ENCODE measurements at places on chromosomes 3 and 15.

DNA sequence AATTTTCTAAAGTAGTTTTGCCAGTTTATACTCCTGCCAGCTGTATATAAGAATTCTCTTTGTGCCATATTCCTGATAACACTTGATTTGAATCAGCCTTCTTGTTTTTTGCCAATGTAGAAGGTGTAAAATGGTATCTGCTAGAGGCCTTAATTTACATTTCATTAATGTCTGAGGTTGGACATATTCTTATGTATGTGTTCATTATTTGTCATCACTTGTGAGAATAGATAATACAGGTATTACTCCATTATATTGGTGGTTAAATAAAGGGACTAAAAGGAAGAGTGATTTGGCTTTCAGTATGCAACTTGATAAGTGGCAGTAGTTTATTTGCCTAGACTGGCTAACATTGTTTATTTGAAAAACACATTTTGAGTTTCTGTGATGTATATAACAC, 25.8 kb downstream of the PAK2 start:
- no peak for DNase-seq

- no peak for DNase-seq
Measured at GRCh38 chr3:25454005-25454927, 26.2 kb downstream of the RARB start.

GRCh38 chr3:139456386-139456785, 19.9 kb downstream of the RBP2 start:
- no peak for DNase-seq

DNA sequence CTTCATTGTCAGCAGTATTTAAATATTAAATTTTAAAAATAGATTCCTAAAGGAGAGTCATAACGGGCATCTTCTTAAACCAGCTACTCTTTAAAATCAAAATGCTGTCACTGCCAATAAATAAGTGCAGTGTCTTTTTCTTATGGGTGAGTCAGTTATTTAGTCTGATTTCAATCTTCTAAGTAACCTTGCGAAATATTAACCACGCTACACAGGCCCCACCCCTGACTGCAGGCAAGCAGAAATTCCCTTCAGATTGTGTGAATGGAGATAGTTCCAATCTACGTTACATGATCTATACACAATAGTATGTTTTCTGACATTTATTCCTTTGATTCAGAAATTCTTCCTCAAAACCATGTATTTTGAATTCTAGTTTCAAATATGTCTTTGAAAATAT, 141.5 kb downstream of the GADL1 start:
- no peak for DNase-seq

- DNase-seq, result no peak
Measured at GRCh38 chr3:122960652-122961051, 66.9 kb downstream of the SEMA5B start.

GRCh38 chr15:26355472-26356074, 417.3 kb downstream of the GABRB3 start:
- no peak for DNase-seq

GRCh38 chr15:33440900-33441299, 130.1 kb downstream of the RYR3 start:
- DNase-seq, result no peak

DNA sequence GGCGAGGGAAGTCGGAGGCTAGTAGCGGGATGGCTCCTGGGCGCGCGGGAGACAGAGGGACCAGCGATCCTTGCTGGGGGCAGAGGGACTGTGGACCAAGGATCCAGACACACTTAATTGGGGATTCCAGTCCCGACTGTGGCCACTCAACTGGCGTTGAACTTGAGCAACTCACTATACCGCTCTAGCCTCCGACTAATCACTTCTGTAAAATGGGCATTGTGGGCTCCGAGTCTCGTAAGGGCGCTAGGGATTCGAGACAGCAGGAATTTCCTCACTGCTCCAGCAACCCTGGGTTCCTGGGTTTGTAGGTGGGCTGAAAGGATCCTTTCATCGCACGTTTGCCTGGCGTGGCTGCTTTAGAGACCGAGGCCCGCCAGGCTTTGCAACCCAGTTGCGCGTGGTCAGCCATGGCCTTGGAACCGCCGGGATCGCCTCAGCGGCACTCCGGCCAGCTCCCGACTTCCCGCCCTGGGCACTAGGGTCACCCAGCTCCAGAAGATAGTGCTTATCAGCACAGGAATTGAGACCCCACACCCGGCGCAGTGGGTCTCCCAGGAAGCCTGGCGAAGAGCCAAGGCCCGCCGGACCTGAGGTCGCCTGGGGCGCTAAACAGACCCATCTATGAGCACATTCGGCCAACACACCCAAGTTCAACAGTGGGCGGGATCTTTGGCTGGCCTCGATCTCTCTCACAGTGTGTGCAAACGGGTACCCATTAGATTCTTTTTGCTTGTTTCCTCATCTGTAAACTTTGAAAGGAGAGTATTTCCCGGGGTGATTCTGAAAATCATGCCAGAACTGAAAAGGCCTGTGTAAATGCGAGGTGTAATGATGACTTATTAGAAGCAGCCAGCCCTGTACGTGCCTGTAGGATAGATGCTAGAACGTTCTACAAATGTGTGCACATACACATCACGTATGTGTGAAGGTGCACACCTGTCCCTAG, 9.9 kb downstream of the FOXL2 start:
- DNase-seq, result no peak

GRCh38 chr15:81812456-81812855, 233.4 kb downstream of the MEX3B start:
- DNase-seq, result no peak

- DNase-seq, result no peak
Measured at GRCh38 chr15:31465083-31465955, 138.7 kb downstream of the KLF13 start.

DNA sequence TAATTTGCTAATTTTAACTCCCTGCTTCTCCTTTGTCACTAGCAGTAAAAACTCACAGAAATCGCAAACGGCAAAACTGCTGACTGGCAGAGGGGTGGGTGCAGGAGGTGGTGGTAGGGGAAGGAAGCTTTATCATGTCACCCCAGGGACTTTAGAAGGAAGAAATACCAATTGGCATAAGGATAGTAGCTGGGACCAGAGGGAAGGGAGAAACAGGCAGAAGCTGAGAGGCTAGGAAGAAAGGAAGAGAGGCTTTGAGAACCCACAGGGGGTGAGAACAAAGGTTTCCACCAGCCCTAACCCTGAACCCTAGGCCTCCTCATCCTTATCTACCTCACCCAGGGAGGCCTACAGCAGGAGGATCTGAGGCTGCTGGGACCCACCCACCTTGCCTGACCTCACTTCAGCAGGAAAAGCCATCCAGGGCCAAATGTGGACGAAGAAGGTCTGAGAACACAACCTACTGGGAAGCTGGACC, 10.7 kb downstream of the ITGB5 start:
- no peak for DNase-seq

- no peak for DNase-seq
Measured at GRCh38 chr15:40693904-40694687, 878 bp upstream of the RAD51 start.

DNA sequence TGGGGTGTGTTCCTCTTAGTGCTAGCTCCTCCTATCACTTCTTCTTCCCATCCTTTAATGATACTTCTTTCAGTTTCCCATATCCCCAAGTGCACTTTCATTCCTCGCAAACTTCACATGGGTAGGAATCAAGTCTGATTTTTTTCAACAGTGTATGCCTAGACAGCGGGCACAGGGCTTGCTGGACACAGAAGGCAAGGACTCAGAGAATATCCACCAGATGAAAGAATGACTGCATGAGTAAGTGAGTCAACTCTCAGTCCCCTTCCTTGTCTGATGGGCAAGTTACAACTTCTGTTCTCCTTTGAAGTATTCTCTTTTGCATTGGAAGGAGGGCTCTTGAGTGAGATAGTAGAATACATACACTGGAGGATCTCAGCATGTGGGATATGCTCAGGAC, 3.1 kb upstream of the SQOR start:
- no peak for DNase-seq

GRCh38 chr3:47420044-47420430, 39.2 kb downstream of the PTPN23 start:
- DNase-seq, result no peak

GRCh38 chr15:94485148-94485719, 253.9 kb downstream of the MCTP2 start:
- no peak for DNase-seq

GRCh38 chr3:44506961-44507360, 29.5 kb upstream of the ZNF445 start:
- no peak for DNase-seq

DNA sequence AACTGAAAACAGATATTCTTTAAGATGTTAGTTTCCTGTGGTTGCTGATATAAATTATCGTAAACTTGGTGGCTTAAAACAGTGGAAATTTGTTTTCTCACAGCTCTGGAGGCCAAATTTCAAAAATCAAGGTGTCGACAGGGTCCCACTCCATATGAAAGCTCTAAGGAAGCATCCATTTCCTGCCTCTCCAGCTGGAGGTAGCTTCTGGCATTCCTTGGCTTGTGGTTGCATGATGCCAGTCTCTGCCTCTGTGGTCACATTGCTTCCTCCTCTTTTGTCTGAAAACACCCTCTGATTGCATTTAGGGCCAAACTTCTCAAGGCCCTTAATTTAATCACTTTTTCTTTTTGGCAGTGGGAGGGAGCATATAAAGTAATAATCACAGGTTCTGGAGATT, 96.8 kb downstream of the PPM1L start:
- DNase-seq, result no peak

- no peak for DNase-seq
Measured at GRCh38 chr15:68524753-68525584, 53.8 kb upstream of the CORO2B start.

DNA sequence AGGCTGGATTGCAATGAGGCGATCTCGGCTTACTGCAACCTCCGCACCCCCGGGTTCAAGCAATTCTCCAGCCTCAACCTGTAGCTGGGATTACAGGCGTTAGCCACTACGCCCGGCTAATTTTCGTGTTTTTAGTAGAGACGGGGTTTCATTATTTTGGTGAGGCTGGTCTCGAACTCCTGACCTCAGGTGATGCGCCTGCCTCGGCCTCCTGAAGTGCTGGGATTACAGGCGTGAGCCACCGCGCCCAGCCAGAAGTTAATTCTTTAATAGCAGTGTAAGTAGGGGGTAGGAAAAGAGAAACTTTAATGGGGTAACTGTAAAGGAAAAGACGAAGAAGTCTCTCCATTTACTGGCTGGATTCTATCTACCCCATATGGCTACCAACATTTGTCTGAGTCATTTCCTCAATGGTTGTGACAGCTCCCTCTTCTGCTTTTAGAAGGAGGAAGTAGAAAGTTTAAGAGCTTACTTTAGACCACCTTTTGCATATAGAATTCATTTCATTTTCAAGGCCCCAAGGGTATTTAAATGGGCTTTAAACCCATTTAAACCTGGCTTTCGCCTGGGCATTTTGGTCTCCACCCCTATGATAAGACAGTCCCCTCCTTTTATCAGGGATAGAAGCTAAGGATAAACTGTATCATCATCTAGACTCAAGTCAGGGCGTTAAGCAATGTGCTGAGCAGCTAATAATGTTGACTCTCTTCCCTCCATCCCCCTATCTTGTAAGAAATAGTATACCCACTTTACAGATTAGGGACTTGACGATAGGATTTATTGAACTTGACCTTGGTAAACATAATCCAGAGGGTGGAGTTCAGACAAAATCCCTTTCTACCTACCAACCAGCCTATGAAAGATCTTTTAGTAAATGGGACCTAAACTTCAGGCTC, 1.1 kb upstream of the CDV3 start:
- no peak for DNase-seq

DNA sequence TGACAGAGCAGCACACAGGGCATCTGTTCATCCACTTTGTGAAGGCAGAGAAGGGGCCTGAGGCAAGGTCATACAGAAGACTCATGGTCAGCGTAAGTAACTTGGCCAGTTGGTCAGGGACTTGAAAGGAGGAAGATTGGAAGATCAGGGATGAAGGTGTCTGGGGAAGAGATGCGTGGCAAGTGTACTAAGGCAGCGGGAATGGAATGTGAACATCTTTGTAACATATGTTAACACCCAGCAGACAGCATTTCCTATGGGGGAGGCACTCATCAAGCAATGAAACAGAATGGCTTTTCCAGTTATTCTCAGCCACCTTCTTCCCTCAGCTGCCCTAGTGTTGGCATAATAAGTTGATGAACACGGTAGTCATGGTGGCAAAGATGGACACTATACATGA, 7.8 kb upstream of the RFC4 start:
- DNase-seq, result no peak

GRCh38 chr3:135917076-135917475, 48.5 kb upstream of the PPP2R3A start:
- DNase-seq, result no peak

GRCh38 chr3:126522363-126522788, 1.6 kb upstream of the CHST13 start:
- peak; percentile 30 for DNase-seq

DNA sequence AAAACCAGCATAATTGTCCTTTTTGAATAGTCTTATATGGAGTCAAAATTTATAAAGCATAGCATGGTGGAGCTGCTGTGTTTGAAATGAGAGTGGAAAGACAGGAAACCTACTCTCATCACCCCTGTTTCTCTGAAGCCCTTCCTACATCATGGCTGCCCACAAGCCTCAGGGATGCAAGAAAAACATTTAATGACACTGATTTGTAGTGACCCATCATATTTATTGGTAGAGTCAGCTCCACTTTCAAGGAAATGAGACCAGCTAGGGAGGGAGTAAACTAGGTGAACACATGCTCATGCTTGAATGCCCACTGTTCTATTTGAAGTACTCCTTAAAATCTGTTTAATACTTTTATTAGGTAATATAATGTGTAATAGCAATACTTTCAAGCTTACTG, 494.3 kb upstream of the KCNMB2 start:
- no peak for DNase-seq

DNA sequence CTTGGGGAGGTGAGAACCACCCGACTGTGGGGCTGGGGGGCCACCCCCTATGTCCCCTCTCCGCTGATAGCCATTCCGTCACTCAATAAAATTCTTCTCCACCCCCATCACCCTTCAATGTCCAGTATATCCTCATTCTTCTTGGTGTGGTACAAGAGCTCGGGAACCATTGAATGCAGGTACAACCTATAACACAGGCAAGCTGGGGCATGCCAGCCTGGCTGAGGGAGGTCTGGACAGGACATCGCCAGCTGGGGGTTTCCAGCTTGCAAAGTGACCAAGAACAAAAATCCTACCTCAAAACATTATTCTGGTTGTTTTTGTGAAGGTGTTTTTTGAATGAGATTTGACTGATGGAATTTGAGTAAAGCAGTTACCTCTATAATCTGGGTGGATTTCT, 19.6 kb upstream of the BDH1 start:
- no peak for DNase-seq

DNA sequence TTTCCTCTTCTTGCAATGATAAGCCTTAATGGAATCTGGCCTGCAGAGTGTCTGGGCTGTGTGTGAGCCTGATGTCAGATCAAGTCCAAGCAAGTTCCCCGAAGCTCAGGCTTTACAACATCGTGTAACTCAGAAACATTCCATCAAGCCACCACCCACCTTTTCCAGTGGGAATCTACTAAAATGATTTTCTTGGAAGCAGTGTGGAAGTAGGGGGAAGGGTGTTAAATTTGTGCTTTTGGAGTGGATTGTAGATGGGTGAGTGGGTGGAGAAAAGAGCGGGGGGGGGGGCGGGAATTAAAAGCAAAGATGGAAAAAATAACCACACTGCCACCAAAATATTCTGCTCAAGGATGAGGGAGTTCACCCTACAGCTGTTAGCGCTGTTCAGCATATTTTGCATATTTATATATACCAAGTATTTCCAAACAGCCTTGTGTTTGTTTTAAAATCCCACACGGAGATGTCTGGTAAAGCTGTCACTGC, 53.6 kb downstream of the VGLL3 start:
- no peak for DNase-seq

GRCh38 chr15:65054333-65055200, 9.4 kb downstream of the SLC51B start:
- DNase-seq, result peak; percentile 51

Data from NCI-H1436 (cell line).